ENCODE measurements at places on chromosomes 3 and 15.

GRCh38 chr3:190521998-190522397, 8.1 kb downstream of the IL1RAP start:
- DNase-seq = no peak

DNA sequence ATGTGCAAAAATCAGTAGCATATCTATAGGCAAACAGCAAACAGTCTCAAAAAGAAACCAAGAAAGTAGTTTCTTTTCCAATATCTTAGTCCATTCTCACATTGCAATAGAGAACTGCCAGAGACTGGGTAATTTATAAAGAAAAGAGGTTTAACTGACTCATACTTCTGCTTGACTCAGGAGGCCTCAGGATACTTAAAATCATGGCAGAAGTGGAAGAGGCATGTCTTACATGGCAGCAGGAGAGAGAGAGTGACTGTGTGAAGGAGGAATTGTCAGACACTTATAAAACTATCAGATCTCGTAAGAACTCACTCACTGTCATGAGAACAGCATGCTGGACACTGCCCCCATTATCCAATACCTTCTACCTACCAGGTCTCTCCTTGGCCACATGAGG, 327.9 kb upstream of the EPHA3 start:
- no peak for DNase-seq

GRCh38 chr3:140276703-140277102, 341.7 kb downstream of the CLSTN2 start:
- DNase-seq = no peak

- DNase-seq = no peak
Measured at GRCh38 chr15:65287520-65287855, 805 bp upstream of the PARP16 start.

DNA sequence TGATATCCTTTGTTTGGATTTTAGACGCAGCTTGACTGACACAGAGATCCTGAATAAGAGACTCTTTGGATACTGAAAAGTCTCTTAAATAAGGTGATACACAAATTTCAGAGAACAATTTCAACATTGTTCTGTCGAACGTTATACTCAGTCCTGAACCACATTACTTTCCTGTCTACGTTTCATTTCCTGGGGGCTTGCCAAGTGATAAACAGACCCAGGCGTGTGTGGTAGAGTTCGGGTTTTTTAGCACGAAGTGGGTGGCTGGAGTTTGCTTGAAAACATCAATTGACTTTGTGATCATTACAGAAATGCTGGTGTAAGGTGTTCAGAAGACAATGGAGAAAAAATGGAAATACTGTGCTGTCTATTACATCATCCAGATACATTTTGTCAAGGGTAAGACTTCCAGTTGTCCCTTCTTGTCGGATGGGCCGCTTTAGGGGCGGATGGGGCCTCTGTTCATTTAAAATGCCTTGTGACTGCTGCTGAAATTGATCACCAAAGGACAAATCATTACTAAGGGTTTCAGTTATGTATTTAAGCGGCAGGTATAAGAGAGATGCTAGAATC, at the start of gene CD96:
CD96 (plus strand) TSS at position 287 of the 573 bp plus-strand sequence; CDS start at position 339, 52 bp downstream.
- DNase-seq = peak; percentile 72

- DNase-seq = no peak
Measured at GRCh38 chr15:88995449-88995848, 82.3 kb upstream of the MFGE8 start.

DNA sequence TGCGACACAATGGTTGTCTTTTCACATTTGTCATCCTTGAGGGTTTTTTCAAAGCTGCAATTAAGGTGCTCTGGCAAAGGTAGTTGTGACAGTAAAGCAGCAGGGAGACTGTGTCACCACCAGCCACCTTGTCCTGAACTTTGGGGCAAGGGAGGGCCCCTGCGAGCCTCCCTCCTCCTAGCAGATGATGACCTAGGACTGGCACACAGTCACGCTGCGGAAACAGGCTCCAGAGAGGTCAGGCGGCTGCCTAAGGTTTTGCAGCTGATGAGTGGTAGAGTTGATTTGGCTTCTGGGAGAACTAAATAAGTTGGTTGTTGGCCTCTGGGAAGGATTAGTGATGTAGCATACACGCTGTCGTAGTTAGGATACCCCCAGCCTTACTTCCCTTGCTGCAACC, 62.7 kb downstream of the PDIA5 start:
- no peak for DNase-seq

DNA sequence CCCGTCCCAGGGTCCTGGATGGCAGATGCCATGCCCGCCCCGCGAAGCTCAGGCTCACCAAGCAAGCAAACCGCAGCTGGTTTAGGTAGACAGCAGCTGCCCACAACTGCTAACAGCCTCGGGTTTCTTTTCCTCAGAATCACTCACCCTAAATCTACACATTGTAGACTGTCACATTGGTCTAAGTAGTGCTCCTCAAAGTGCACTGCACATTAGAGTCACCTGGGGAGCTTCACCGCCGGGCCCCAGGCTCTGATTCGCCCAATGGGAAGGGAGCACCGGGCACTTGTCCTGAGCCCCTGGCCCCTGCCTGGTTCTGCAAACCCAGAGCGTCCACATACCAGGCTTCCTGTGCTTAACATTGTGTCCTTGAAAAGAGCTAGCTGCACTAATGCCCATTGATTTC, 752 bp downstream of the OCA2 start:
- no peak for DNase-seq

DNA sequence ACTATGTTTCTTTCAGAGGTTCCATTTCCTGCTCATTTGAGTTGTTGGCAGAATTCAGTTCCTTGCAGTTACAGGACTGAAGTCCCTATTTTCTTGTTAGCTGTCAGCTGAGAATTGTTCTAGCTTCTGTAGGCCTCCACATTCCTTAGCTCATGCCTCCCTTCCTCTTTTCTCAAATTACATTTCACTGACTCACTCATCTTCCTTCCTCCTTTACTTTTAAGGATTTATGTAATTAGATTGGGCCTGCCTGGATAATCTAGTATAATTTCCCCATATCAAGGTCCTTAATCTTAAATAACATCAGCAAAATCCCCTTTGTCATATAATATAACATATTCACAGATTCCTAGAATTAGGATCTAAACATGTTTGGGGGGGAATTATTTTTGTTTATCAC, 40.6 kb upstream of the RBMS3 start:
- DNase-seq = no peak

- no peak for DNase-seq
Measured at GRCh38 chr3:38235466-38235865, 30.1 kb upstream of the SLC22A13 start.

DNA sequence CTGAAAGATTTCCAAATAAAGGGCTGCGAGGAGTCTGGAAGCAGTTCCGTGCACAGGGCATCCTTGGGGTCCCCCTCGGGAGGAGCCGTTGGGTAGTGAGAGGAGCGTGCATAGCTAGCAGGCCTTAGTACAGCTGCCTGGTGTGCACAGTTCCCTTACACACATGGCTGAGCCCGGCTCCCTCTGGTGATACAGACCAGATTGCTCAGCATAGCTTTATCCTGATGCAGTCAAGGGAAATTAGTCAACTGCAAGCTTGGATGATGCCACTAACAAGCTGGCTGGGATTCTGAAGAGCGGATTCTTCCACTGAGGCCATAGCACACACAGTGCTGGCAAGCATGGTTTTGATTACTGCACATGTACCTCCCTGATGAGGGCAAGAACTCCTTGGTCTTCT, 349.4 kb downstream of the LRTM1 start:
- DNase-seq = no peak

GRCh38 chr3:180835501-180835900, 77.0 kb upstream of the FXR1 start:
- no peak for DNase-seq

GRCh38 chr3:151283907-151284461, 5.6 kb upstream of the P2RY14 start:
- peak; percentile 48 for DNase-seq

GRCh38 chr3:167484551-167484950, 10.7 kb upstream of the SERPINI2 start:
- DNase-seq = no peak

DNA sequence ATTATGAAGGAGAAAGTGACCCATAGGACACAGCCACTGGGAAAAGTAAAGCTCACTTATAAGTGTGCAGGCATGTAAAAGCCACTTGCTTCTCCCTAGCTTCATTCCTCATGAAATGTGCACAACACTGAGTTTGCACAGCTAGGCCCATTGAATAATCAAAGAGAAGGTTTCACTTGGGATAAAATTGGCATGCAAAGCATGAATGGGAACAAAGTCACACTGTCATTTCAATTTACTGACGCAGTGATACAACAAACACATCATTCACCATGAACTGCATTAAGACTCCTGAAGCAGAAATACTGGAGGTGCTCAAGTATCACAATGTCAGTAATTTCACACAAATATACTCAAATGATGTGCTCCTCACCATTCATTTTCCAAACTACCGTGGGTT, 61.1 kb downstream of the KCNMB2 start:
- DNase-seq = no peak

DNA sequence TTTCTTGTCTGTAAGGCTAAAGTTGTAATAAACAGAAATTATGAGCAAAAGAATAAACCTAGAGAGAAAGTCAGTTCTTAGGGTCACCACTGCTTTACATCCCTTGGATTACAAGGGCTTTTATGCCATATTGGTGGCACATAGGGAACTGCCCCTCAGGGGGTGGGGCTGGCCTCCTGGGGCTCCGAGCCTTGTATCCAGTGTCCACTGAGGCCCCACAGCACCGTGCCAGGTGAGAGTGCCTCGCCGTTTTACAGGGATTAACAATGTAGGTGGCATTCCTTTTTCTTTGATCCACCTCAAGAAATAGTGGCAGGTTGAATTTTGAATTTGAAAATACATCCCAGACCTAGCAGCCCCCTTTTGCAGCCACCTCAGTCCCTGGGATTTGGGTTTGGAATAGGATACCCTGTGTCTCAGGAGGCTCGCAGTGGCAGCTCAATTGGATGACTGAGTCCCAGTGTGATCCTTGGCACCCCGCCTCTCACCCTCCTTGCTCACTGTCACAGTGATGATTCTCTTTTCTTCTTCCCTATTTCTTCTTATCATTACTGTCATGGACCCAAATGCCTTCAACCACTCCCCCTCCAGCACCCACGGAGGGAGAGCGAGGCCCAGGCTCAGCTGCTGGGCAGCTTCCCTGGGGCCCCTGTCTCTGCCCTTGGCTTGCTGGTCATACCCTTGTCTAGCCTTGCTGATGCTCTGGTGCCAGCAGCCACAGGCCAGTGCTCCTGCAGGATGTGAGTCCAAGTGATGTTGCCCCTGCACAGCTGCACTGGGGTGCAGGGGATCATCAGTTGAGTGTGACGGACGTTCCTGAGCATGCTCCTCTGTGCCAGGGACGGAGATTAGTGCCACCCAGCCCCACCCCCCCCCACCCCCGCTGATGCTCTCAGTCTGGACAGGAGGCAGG, 137.9 kb downstream of the DNAJB8 start:
- DNase-seq = no peak

DNA sequence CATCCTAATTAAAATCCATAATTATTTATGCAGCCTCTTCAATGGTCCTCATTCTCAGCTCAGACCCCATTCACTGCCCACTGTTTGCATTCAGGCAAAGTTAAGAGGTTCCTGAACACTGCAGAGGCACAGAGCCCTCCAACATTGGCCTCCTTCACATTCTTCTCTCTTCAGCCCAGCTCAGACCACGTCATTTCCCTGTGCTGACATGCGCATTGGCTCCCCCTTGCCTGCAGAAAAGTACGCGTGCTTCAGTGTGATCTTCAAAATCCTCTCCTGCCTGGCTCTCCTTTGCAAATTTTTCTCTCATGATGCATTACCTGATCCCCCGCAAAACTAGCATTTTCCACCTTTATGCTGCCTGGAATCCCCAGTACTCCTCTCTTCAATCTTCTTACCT, 552.3 kb downstream of the NTRK3 start:
- DNase-seq = no peak

DNA sequence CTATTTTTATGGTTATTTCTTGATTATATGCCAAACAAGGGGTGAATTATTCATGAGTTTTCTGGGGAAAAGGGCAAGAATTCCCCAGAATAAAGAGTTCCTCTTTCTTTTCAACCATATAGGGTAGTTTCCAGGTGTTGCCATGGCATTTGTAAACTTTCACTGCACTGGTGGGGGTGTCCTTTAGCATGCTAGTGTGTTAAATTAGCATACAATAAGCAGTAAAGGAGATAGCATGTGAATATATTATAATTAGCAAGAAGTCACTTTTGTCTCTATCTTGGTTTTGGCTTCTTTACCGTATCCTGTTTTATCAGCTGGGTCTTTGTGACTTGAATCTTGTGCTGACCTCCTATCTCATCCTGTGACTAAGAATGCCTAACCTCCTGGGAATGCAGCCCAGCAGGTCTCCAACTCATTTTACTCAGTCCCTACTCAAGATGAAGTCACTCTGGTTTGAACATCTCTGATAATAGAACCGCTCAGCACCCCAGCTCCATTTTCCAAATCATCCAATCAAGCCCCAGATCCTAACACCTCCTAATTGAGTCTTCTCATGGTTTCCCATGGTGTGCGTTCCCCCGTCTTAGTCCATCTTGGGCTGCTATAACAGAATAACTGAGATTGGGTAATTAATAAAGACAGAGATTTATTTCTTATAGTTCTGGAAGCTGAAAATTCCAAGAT, 3.4 kb upstream of the SELENOT start:
- DNase-seq = no peak

- DNase-seq = peak; percentile 69
Measured at GRCh38 chr15:80970018-80970657, 19.5 kb downstream of the MESD start.

DNA sequence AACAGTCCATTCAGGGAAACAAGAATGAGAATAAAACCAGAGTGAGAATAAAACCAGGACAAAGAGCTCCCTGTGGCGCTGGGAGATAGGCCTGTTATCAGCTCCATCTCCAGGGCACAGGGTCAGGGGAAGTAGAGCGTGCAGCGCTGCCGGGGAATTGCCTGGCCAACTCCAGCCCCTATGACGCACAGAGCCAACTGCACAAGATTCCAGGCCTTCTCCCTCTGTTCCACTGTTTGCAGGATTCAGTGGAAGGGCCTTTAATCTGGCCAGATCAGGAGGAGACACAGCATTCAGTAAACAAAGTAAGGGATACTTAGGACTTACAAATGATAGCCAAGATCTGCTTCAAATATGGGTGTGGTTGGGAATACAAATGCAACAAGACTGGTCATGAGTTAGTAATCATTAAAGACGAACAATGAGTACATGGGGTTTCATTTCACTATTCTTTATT, 49.4 kb downstream of the ITGB5 start:
- DNase-seq = no peak

- no peak for DNase-seq
Measured at GRCh38 chr3:197586181-197586580, 30.4 kb upstream of the BDH1 start.

- DNase-seq = no peak
Measured at GRCh38 chr3:5428607-5429516, 241.4 kb downstream of the EDEM1 start.
